LoVo (cell line): ENCODE measurements at places on chromosomes 3 and 15.

DNA sequence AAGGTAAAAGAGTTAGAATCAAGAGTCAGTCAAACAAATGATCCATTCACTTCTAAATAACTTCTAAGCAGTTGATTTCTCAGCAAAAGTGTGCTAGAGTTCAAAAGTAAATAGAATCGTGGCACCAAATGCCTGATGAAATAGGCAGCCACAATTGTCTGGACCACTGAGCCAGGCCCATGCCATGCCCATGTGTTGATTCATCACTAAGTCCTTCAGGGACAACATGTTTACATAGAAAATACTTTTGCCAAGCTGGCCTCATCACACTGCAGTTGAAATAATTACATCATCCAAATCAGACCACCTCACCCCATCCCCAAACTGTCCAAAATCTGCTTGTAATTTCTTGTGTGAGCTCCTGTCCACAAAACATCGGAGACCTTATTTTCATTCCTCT is 216.3 kb downstream of the IGSF11 start:
- DNase-seq, result peak; percentile 1

- DNase-seq, result peak; percentile 72
Measured at GRCh38 chr15:23642413-23643044, 5.1 kb downstream of the MAGEL2 start.

GRCh38 chr15:47644722-47645121 is 72.6 kb upstream of the SEMA6D start:
- no peak for DNase-seq

DNA sequence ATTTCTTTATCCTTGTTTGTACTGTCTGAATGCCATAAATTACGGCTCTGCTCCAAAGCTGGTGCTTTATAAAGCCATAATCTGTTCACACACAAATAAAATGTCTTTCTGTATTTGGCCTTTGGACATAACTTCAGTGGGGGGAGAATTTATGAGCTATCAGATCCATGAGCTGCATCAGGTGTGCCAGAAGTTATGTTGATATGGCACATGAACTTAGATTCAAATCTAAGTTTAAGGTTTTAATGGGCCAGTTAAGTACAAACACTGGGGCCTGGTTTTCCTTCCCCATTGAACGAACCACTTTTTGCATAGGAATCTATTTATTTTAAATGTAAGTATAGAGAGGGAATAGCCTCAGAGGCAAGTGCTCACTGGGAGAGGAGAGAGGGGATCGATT is 239.9 kb downstream of the NFKBIZ start:
- peak; percentile 42 for DNase-seq

GRCh38 chr15:93610944-93611343 is 521.9 kb upstream of the RGMA start:
- DNase-seq, result no peak

DNA sequence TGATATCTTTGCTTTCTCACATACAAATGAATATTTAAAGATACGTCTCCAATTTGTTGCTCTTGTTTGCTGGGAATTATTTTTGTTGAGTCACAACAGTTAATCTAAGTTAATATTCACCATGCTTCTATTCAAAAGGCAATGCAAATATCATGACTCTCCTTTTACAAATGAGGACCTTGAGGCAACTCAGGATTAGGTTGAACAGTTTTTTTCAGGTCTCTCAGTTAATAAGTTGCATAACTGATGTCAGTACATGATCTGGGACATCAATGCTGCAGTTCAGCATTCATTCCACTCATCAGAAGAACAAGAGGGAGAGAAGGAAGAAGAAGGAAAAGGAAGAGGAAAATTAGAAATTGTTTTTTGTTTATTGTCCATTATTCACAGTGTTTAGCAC is 781 bp upstream of the NAALADL2 start:
- no peak for DNase-seq

GRCh38 chr3:65638301-65638700 is 400.4 kb downstream of the MAGI1 start:
- no peak for DNase-seq

- no peak for DNase-seq
Measured at GRCh38 chr3:128482175-128482574, 10.8 kb downstream of the GATA2 start.

- DNase-seq, result no peak
Measured at GRCh38 chr3:175003590-175003989, 144.5 kb downstream of the NAALADL2 start.

GRCh38 chr3:45414823-45415222 is 26.4 kb downstream of the LARS2 start:
- DNase-seq, result no peak

DNA sequence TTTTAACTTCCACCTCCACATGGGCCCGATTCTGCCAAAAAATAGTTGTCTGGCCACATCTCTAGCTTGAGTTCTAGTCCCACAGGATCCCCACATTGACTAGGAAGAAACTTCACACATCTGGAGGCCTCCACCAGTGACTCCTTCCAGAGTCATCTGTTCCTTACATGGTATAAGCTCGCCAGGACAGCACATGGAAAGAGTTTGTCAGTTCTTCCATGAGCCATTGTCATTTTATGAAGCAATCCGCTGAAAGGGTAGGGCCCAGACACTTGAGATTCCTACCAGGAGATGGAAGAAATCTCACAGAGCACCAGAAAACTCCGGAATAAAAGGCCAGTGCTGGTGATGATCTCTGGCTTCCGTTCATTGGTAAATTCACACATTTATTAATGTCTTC is 350.5 kb upstream of the ICE2 start:
- DNase-seq, result no peak

- peak; percentile 62 for DNase-seq
Measured at GRCh38 chr3:63351159-63352007, 73.3 kb downstream of the SYNPR start.

- DNase-seq, result no peak
Measured at GRCh38 chr3:100682056-100682853, 27.0 kb upstream of the TFG start.

DNA sequence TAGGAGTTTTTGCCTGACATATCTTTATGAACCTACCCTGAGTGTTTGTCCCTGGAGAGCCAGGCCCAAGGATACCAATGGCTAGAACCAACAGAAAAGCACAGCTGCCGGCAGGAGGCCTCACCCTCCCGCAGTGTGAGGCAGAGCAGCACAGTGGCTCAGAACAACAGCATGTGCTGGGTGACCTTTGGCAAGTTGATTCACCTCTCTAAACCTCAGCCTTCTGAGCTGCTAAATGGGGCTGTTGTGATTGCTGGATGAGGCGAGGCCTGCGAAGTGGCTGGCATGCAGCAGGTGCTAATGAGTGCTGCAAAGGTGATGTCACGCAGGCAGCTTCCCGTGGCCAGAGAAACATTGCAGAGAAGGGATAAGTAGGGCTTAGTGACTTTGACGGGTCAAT is 23.3 kb downstream of the IDH2 start:
- DNase-seq, result no peak

DNA sequence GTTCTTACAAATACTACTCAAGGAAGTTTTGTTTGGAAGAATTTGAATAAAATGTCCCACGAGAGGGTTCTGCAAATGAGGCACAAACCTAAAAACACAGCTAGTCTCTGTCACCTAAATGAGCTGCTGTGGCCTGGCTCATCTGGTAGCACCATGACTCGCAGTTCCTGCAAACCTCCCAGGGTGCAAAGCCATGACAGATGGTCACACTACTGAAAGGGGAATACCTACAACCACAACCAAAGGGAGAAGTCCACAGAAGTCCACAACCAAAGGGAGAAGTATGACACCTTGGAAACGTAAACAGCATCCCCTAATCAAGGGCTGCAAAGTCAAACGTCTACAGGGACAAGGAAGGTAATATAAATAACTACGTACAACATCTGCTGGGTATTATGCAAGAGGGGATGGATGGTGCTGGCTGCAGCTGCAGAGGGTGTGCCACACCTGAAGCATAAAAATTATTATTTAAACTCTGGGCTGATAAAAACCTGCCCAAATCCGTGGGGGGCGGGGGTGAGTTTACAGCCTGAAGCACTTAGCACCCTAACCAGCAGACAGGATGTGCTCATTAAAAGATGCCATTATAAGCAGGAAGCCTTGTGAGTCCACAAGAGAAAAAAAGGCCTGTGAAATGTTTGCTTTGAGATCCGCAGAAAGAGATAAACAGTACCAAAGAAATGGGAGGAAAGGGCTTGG is 184.0 kb downstream of the MAGI1 start:
- DNase-seq, result peak; percentile 1

GRCh38 chr3:52452570-52453221 is 1.1 kb downstream of the TNNC1 start:
- DNase-seq, result no peak

GRCh38 chr15:40941528-40942336 is 11.5 kb upstream of the CHAC1 start:
- peak; percentile 89 for DNase-seq

DNA sequence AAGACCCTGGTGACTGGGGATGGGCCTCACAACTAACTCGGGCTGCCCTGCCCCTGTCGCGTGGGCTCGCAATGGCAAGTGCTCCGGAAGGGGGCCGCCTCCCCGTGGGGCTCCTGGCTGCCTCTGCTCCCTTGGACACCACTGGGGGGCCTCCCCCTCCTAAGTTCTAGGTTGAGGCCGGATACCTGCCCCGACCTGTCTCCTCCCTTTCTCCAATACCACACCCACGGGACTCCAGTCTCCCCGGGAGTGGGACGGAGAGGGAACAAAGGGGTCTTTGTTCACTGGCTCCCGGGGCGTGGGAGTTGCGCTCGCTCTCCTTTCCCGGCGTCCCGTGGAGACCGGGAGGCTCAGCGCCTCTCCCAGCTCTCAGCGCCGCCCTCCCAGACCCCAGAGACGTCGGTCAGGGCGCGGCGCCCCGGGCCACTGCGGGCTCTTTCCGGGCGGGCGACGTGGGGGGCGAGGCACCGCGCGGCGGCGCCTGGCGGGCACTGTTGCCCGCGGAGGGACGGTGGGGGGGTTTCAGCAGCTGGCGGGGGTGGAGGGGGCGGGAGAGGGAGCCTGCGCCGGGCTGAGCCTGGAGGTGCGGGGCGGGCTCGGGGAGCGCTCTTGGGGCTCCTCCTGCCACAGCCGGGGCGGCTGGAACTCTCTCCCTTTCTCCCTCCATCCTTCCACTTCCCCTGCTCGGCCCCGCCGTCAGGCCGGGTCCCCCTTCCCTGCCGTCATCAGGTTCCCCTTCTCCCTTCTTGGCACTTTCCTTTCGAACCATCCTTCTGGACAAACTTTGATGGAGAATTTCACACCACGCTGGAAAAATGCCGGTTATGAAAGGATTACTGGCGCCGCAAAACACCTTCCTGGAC is at the start of gene KCNH8:
KCNH8 (plus strand) TSS at position 606 of the 863 bp plus-strand sequence; CDS start at position 816, 210 bp downstream.
- peak; percentile 50 for DNase-seq

DNA sequence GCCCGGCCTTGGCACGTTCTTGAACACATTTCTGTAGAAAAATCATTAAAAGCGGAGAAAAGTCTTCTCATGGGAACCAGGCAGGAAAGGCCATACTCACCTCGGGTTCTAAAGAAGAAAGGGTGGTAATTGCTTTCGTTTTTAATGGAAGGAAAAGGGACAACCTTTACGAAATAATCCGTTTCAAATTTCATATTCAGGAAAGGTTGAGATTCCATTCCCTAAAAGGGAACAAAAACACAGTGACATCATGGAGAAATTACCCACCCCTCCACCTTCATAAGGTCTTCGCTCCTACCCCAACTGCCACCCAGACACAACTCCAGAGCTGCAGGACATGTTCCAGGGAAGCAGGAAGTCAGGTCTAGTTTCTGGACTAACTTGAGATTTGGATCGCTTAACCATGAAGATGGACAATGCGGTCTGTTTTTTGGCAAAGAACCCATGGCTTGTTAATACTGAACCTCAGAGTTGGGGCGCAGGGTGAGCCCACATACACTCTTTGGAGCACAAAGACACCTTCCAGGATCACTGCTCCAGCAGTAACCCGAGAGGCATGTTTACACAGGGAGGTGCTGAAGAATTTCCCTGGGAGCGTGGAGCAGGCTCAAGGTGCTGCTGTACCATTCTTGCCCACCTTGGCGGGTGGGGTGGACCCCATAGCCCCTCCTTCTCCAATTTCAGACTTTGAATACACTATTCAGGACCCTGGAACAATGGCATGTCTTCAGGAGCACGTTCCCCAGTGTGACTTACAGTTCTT is 49.2 kb downstream of the SPATA12 start:
- peak; percentile 12 for DNase-seq

DNA sequence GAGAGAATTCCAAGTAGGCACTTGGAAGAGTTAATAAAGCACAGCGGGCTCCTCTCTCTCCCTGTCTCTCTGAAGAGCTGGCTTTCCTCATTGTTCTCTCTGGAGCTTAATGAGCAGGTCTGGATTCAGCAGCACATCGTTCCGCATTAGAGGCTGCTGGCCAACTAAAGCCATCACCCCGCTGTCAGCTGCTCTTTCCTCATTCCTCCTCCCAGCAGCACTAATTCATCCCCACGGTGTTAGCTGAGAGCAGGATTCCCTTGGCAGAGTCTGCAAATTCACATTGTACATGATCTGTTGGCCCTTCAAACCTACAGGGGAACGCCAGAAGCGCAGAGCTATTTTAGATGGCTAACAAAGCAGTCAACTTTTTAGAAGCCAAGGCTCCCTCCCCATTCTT is 44.2 kb downstream of the SGO1 start:
- DNase-seq, result no peak

DNA sequence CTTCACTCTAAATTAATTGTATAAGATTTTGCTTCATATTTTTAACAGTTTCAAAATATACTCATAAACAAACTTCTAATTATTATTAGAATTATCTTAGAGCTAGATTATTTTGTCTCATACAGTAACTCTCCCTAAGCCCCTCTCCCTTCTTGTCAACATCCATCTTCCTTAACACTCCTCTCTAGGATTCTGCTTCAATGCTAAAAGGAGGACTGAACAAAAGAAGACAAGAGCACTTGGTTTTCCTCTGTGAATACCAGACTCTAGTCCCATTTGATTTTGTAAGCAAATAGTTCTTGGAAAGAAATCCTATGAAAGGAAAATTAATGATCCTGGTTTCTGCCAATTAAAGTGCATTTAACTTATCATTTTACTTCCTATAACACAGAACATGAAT is 91.8 kb downstream of the KCNMB2 start:
- no peak for DNase-seq

GRCh38 chr3:101273608-101274007 is 46.8 kb downstream of the IMPG2 start:
- DNase-seq, result no peak
